GM19239 (cell line): ENCODE measurements at places on chromosomes 3 and 15.

- DNase-seq = no peak
Observed at GRCh38 chr3:38281895-38282686, at the start of gene SLC22A14. Gene SLC22A14 (plus strand): TSS chr3:38282294. CDS start chr3:38306027, 23,733 bp downstream.

DNA sequence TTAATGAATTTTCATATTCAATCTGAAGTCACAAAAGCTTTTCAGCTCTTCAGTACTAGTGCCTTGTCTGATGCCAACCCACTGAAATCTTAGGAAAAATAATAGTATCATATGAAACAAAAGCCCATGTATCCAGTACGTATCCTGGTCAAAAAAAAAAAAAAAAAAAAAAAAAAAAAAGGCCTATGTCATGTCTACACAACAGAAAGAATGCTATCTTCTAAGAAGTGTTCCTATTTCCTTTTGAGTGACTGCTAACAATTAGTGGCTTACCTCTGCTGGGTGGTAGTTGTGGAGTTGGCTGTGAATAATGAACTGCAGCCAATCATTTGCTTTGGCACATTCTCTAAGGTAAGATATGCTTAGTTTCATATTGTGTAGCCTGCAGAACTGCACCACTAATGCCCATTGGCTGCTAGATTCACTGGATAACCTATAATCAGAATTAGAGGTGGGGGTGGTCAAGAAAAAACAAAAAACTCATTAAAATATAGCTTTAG lies 59.6 kb downstream of the EIF3J start:
- no peak for DNase-seq

DNA sequence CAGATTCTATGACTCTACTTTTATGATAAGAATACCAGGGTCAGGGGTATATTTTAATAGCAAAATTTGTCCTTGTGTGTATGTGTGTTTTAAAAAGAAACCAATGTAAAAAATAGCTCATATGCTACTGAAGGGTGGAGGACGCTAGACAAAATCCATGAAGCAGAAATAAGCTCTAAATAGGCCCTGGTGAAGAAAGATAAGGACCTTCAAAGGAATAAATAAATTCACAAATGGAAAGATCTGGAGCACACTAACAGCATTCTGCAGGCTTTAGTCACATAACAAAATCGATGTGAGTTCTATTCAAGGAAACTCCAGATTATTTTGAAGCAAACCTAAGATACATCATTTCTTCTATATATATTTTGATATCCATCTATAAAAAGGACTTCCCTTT lies 27.2 kb upstream of the ATP11B start:
- no peak for DNase-seq

- DNase-seq = no peak
Observed at GRCh38 chr3:29754346-29754745, 473.5 kb downstream of the RBMS3 start.

GRCh38 chr15:81088470-81089013 lies 45.5 kb upstream of the CFAP161 start:
- no peak for DNase-seq

DNA sequence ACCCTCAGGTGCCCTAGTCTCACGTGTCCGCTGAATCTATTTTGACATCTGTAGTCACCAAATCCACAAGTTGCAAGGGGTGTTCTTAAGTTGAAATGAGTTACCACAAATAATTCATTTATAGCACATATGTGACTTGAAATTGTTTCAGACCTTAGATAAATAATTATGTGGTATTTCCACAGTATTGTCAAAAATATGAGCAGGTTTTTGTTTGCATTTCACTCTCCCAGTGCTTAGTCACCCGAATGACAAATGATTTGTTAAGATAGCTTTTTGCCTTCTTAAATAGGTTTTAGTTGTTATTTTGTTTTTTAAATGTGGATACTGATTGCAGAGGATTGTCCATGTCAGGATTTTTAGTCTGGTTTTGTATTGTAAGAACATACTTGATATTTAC lies 2.6 kb downstream of the MFSD1 start:
- no peak for DNase-seq

GRCh38 chr3:62028236-62028635 lies 345.1 kb downstream of the FEZF2 start:
- no peak for DNase-seq

GRCh38 chr3:134249296-134249841 lies 1.3 kb downstream of the RYK start:
- no peak for DNase-seq

DNA sequence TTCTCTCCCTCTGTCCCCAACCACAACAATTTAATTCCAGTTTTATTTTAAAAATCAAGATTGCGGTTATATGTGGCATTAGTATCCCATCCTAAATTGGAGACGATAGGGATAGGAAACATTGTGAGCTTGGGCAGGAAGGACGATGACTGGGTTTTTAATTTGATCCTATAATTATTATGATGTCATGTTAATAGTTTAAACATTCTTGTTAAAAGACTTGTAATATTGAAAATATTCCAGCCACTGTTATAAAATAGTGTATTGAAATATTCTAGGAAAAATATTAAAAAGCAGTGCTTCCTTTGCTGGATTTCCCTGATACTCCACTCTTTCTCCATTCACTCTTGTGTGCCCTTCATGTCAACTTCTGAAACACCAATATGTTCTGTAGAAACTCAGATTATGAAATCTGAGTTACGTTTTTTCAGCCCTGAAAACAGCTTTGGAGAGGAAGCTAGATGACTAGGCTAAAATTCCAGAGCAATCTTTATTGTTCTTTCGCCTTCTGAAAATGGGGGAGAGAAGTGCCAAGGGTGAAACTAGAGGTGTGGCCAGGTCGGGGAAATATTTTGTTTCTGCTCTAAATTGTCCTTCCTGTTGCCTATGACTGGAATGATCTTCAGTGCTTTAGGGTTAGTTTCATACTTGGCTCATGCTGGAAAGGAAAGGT lies 46.1 kb upstream of the MAP3K13 start:
- no peak for DNase-seq

GRCh38 chr3:120407508-120408287 lies 43.1 kb downstream of the FSTL1 start:
- DNase-seq = no peak

- DNase-seq = no peak
Observed at GRCh38 chr3:181699171-181699903, 12.4 kb upstream of the SOX2 start.
